ENCODE measurements at places on chromosomes 11 and 22.
A peak's percentile ranks its signal among the peaks of the same experiment; 100 is the strongest.

- DNase-seq, result no peak
These were observed 1.2 kb upstream of the EED start for GRCh38 chr11:86243396-86243795.

DNA sequence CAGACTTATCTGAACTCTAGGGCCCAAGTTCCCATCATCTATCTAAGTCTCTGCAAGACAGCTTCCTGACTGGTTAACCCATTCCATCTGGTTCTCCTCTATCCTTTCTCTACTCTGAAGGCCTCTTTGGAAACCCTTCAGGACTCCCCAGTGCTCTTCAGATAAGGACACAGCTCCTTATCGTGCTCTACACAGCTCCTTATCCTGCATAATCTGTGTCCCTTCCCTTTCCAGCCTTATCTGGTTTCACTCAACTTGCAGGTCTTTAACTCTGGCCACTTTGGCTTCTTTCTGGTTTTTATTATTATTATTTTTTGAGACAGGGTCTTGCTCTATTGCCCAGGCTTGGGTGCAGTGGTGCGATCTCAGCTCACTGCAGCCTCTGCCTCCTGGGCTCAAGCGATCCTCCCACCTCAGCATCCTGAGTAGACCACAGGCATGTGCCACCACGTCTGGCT lies 10.6 kb downstream of the ENDOD1 start:
- no peak for DNase-seq

GRCh38 chr22:39815932-39816331 lies 77.6 kb downstream of the ENTHD1 start:
- DNase-seq, result peak; percentile 29

DNA sequence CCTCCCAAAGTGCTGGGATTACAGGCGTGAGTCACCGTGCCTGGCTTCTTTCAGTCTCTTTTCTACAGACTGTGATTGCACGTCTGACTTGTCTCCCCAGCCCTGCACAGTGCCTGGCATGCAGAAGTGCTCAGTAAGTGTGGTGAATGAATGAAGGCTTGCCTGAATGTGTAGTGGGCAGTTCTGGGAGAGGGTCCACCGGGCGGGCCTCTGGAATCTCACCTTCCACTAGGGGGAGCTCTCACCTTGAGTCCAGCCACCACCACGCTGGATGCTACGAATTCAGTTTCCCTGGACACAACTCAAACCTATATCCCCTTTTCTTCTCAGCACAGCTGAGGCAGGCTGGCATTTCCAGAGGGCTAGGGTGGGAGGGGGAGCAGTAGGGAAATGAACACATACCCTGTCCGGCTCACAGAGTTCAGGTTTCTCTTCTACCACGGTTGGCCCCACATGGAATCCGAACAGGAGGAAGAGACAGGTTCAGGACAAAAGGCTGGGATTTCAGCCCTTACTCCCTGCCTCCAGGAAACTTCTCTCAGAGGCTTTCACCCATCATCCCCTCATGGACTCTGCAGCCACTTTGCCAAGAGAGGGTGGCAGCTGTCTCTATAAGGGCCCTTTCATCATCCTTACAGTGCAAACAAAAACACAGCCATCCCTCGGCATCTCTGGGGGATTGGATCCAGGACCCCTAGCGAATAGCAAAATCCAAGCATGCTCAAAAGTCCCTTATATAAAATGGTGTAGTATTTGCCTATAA lies 86.8 kb downstream of the NECTIN1 start:
- DNase-seq, result peak; percentile 91

DNA sequence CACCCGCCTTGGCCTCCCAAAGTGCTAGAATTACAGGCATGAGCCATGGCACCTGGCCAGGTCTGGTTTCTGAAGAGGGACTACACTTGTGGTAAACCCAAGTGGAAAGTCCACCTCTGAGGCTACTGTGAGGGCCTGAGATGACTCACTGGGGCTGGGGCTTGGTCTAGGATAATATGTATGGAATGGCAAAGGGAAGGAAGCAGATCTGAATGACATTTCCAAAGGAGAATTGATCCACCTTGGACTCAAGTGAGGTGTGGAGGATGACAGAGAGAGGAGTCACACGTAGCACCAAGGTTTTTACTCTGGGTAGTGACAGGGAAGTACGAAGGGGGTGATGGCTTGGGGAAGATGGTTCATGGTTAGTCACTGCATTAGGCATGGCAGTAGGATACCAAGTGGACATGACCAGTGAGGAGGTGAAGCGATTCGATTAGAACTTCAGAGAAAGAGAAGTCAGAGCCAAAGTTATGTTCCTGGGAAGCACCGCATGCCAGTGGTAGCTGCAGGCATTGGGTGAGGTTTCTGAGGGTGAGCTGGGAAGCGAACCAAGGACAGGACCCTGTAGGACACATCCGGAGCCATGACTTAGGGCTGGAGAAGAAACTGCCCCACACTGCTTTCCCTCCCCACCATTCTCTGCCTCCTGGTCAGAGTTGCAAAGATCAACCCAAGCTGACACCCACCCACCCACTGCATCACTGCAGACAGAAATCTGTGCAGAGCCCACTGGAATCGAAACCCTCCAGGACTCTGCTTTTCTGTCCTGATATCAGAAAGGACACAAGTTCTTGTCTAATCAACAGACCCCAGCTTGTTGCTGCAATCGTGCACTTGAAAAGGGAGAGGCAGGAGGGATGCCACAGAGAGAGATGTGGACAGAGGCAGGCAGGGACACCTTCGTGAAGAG lies 13.0 kb upstream of the BCL9L start:
- no peak for DNase-seq
